ENCODE measurements at places on chromosomes 16 and 17. TPM values are rescaled to one million over a fixed set of nuclear protein-coding genes. Genes with fewer than 3 reads are reported as not detected.

GRCh38 chr17:83100853-83101391, 21.5 kb downstream of the METRNL start:
- DNase-seq = no peak

GRCh38 chr17:1758807-1759206, 3.1 kb upstream of the SERPINF1 start:
- no peak for DNase-seq

DNA sequence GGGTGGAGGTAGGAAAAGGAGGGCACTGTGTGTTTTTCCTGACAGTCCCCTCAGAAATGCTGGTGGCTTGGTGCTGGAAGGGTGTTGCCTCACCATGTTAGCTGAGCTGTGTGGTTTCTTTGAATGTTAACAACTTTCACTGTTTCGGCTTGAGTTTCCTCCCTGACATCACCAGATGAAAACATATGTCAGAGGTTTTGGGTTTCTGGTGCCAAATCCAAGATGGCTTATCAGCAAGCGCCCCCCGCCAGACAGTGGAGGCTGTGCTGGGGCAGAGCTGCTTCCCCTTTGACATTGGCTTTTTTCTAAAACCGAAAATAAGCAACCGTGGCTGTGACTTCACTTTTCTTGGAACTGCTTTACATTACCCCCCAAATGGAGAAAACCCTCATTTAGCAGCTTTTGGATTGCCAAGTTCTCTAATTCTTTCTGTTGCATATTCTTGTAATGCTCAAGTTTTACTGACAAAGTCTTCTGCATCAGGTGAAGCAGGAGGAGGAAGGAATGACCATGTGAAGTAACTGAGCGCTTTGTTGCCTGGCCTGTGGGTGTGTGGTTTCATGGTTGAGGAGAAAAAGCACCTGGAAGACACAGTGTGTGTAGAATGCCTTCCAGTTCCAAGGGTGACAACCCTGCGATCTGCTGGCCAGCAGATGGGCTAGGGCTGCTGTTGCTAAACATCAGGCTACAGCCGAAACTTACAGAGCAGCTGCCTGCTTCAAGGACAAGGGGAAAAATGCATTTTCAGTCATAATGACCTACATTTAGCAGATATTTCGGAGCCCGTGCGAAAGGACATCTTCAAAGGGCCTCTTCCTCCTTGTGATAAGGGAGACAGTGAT, 9.7 kb downstream of the RMI2 start:
- DNase-seq = peak; percentile 65

DNA sequence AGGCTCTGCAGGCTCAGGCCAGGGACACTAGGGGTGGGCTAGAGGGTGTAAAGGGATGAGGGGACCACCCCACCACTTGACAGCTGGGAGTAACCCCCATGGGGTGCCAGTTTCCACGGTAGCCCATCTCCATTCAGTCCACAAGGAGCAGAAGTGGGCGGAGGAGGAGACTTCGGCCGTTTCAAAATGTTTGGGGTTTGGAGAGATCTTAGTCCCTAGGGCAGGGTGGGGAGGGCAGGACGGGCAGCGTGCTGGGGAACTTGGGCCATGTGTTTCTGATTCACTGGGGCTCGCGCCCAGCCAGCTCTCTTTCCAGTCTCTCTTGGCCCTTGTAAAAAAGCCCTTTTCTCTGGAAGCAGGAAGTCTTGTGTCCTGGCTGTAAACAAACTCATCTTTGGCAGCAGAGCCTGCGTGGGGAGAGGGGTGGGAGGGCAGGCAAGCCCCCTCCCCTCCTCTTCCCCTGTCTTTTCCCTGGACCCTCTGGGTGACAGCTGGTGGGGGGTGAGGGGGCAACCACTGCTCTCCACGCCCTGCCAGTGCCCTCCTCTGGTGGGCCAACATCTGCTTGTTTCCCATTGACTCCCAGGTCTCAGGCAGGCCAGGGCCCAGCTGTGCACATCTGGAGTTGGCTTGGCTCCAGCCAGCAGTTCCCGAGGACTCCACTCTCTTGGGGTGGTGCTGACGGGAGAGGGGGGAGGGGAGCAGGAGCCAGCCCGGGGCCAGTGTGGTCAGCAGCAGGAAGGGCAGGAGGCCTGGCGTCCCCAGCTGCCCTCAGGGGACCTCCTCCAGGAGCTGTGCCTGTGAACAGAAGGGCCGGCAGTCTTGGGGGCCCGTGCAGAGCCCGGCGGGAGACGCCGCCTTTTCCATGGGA, 8.1 kb downstream of the CYGB start:
- DNase-seq = peak; percentile 92

DNA sequence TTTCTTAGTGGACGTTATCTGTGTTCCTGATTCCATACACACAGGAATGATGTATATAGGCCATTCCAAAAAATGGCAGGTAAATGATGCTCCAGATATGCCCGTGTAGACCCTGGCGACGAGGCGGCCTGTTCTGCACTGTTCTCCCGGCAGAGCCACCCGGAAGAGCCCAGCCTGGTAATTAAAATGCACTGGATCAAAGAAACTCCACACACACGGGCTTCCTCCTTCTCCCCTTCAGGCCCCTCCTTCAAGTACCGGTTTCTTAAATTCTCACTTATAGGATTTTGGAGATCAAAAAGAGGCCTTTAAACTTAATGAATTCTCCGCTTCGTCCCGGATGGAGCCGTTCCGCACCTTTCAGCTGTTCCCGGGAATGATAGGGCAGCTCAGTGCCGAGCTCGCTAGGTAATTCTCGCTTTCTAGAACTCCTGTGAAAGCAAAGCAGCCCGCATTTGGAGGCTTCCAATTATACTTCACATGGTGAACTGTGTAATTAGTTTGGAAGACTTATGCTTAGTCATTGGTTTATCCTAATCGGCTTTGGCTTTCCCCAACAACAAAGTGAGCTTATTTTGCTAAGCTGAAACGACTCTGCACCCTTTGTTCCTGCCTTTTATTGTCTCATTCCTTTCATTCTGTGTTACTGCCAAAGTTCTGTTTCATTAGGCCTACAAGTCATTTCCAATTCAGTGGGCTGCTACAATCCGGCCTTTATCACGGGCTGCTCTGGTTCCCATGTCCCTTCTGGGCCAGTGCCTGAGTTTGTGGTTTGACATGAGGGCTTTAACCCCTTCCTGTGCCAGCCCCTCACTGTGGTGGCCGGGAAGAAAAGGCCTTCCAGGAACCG, 150.0 kb downstream of the MSI2 start:
- no peak for DNase-seq

GRCh38 chr16:25124503-25124902, 13.0 kb downstream of the LCMT1 start:
- DNase-seq = no peak

- DNase-seq = no peak
Observed at GRCh38 chr17:34499576-34499975, 79.8 kb upstream of the TMEM132E start.

DNA sequence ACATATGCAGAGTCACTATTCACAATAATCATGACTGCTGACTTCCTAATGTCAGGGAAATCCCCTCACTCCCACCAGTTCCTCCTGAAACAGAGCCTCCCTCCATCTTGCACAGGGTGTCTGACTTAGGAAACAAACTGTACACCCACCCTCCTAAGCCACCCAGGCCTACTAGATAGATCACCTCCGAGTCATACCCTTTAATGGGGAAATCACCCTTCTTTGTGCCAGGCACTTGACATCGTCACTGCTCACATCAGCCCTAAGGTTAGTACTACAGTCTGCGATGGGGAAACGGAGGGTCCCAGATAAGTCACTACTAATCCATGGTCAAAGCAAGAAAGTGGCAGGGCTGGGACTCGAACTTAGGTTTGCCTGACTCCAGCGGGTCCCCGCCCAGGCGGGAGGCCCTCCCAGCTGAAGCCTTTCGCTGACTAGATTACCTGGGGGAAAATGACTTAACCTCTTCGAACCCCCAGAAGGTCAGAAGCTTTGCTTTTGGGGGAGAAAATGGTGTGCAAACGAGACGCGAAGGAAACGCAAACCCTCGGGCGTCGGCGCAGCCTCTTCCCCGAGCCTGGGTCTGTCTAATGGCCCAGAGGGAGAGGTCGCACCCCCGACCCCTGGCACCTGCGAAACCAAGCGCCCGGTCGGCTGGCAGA, 3.4 kb upstream of the MLLT6 start:
- no peak for DNase-seq

DNA sequence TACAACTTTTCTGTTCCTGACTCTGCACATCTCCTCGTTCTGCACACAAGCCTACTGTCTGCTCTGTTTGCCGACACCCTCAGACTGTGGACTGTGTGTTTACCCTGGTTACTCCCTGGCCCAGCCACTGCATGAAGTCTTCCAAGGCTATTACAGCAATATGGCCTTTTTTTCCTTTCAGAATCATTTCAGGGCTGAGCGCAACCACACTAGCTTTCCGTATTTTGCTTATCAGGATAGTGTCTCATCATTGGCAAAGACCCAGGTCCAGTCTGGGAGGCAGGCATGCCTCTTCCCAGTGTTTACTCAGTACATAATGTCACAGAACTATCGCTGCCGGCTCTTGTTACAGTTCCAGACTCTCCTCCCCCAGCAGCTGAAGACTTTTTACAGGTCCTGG, 10.1 kb downstream of the DNAH9 start:
- peak; percentile 64 for DNase-seq

DNA sequence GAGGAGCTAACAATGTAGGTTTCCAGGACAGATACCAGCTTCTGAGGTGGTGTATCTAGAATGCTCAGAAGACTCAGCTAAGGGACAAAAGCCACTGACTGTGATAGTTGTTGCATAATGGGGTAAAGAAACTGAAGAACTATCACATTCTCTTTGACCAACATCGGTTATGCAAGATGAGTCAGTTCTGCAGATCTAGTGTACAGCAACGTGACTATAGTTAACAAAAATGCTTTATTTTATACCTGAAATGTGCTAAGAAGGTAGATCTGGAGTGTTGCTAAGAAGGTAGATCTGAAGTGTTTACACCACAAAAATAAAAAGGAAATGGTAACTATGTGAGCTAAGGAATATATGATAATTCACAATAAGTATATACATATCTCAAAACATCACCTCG, 2.5 kb downstream of the KRTAP9-6 start:
- DNase-seq = no peak

DNA sequence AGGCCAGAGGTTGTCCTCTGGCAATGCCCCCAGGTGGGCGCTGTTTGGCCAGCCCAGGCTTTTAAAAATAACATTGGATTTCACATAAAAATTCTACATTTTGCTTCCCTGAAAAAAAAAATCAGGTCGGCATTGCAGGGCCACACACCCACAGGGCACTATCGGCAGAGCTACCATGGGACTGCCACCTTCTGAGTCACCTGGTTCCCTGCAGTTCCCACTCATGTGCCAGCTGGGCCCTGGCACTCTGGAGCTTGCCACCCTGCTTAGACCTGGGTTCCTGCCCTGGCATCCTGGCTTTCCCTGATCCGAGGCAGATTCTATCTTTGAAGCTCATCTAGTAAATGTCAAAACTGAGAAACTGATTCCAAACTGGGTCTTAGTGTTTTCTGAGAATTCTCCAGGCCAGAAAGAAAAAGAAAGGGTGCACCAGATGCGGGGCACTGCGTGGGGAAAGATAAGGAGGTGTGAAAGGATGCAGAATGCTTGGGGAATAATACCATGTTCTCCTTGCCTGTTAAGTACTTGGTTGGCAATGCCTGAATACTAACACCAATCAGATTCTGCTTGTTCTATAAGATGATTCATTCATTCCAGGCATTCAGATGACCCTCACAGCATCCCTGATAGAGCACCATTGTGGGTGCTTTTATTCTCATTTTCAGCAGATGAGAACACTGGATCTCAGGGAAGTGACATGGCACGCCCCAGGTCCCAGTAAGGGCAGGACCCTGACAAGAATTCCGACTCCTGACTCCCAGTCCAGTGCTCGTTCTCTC, 51.8 kb downstream of the RAI1 start:
- no peak for DNase-seq

DNA sequence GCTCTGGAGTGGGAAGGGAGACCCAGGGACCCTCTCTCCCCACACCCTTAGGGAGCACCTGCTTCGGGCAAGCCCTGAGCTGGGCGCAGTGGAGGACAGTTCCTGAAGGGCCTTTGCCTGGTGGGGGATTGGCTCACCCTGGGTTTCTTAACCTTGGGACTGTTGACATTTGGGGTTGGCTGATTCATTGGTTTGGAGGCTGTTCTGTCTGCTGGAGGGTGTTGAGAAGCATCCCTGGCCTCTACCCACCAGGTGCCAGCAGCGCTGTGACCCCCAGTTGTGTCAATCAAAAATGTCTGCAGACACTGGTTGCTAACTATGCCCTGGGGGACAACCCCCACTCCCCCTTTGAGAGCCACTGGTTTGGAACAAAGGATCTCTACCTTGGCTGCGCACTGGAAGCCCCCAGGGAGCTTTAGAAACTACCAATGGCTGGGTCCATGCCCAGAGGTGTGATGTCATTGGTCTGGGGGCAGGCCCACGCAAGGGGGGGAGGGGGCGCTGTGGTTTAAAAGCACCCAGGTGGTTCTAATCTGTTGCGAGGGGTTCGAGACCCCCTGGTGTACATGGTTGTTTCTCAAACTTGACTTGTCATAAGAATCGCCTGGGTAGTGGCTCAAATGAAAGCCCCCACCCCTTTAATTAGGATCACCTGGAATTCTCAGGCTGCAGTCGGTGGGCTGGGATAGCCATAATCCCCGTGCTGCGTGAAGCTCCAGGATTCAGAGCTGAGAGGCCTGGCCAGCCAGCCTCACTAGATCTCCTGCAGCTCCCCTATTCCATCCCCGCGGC, 151.9 kb upstream of the GSE1 start:
- DNase-seq = no peak

- no peak for DNase-seq
Observed at GRCh38 chr17:76992891-76993290, 124.7 kb downstream of the MGAT5B start.

DNA sequence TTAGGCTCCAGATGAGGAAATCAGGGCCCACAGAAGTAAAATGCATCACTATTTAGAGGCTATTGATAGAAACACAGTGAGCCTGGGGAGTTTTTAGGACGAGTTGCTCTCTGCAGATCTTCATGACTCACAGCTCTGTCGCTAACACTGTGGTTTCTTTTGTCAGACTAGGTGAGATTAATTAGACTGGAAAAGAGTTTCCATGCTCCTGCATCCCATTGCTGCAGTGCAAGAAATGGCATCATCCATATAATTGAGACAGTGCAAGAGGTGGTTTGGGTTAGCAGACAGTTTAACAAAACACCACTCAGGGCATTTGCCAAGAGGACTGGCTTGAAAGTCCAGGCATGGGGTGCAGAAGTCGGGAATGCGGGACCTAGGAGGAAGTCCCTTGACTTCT, 198.8 kb upstream of the CACNG5 start:
- no peak for DNase-seq

The CFAP97D1 gene
- not detected for total RNA-seq

The CLDN6 gene
- 0.59 TPM for total RNA-seq
